ENCODE measurements at places on chromosomes 1 and 21.

DNA sequence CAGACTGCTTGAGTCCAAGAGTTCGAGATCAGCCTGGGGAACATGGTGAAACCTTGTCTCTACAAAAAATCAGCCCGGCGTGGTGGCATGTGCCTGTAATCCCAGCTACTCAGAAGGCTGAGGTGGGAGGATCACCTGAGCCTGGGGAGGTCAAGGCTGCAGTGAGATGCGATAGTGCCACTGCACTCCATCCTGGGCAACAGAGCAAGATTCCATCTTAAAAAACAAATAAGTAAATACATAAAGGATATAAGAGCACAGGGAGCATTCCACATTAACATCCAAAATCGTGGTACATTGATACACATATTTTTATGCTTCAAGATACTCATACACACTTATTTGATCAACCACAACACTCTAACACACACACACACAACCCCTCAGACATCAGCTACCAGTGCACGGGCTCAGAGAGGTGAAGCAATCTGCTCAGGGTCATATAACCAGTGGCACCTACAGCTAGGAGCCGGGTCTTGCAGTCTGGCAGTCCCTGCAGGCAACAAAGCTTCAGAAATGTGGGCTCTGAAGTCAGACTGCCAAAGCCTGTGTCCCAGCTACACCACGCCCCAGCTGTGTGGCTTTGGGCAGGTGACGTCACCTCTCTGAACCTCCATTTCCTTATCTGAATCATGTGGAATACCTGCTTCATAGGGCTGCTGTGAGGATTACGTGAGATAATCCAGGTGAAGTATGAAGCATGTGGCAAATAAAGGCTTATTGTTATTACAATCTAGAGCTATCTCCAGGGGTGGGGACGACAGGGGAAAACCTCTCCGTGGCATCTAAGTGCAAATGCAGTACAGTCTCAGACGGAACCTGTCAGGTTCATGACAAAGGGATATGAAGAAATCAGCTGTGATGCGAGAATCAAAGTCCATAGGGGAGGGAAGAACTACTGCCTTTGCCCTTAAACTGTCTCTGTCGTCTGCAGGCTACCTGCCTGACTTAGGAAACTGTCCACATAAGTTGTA is 4.8 kb upstream of the CRYBG2 start:
- peak; percentile 40 for DNase-seq

GRCh38 chr1:166172106-166172505 is 5.3 kb upstream of the FAM78B start:
- DNase-seq = no peak

- no peak for DNase-seq
Measured at GRCh38 chr1:154716011-154716410, 108.0 kb upstream of the ADAR start.

GRCh38 chr1:203464226-203464625 is 11.4 kb upstream of the PRELP start:
- no peak for DNase-seq

DNA sequence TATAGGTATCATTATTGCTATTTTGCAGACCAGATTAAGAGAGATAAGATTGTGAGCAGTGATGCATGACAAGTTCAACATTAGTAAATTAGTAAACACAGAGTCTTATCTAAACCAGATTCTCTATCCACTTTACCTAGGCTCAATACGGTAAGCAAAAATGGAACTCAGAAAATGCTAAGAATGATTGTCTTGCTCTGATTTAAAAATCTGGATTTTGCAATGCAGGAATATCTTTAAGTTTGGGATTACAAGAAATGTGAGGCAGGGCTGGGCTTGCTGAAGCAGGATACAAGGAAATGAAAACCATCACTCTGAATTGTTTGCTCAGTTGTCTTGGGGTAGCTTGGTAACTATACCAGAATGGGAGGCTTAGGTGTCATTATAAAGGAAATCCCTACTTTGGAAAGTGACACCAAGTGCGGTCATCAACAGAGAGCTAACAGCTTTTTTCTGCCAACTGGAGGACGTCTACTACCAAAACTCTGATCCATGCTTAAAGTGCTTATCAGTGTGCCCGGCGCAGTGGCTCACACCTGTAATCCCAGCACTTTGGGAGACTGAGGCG is 332.7 kb upstream of the RUNX1 start:
- DNase-seq = no peak

GRCh38 chr1:6625584-6626149 is 999 bp downstream of the THAP3 start:
- no peak for DNase-seq

DNA sequence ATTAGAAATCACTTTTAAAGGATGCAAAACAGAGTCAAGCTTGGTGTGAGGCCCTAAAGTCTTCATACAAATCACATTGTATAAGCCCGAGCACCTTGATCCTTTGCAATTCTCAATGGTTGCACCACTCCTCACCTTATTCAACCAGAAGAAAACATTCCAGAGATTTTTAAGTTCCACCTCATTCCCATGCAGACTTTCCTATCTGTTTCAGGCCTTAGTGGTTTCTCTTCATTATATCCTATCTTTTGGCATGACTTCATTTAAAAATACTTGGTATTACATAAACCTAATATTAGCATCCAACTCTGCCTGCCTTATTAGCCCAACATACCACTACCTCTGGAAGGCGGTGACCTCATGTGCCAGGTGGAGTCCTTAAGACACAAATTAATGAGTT is 9.3 kb upstream of the GREM2 start:
- no peak for DNase-seq

GRCh38 chr1:73943270-73943669 is 254.7 kb downstream of the LRRIQ3 start:
- DNase-seq = no peak

DNA sequence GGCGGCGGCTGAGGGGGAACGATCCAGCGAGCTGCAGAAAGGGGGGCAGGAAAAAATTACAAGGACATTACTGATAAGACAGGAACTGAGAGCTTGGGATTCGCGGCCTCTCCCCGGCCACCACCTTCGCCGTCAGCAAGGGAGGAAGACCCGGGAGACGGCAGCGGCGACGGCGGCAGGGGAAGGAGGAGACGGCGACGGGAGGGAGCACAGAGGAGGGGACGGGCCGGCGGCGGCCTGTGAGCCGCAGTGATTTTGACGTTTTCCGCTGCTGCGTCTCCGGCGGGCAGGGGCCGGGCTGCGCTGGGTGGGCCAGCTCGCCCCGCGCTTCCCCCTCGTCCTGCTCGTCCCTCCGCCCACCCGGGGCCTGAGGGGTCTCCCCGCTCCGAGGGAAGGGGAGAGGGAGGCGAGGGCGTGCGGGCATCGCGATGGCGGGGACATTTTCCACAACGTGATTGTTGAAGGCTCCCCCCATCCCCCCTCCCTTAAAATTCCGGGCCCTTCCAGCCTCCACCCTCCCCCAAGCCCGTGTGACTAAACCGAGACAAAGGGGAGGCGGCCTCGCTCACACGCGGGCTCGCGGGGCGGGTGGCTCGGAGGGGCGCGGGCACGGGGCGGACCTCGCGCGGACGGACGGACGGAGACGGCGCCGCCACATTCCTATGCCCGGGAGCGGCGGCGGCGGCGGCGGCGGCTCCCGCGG is 407 bp downstream of the CAMSAP2 start:
- peak; percentile 11 for DNase-seq

GRCh38 chr1:205041001-205041715 is 1.9 kb upstream of the CNTN2 start:
- DNase-seq = no peak

DNA sequence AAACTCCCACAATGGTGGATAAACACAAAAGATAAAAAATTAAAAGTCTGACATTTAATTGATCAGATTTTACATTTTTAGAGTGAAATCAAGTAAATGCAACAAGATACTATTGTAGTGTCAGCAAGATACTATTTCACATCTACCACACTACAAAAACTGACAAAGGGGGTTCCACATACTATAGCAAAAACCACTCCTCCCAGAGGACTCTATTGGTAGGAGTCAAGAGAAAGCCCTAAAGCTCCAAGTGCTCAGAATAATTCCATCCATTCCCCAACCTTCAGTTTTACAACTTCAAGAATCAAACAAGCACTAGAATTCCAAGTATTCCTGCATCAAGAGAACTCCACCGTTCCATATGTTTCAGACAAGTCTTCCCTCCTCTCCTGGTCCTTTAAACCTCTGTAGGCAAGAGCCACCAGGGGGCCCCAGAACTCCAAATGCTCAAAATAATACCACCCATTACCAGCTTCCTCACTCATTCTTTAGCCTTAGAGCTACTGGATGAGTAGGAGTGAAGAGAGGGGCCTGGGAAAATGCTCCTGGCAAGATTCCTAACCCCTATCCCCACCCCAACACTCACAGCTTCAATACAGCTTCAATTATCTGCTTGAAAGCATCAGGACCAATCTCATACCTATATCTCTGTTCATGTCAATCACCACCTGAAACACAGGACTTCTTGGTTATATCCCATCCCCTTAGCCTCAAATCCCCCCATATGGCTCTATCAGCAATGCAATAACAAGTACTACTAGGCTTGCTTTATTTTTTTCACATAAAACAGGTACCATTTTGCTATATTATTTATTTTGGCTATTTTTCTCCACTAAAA is 9.9 kb downstream of the TOR1AIP2 start:
- DNase-seq = peak; percentile 36

DNA sequence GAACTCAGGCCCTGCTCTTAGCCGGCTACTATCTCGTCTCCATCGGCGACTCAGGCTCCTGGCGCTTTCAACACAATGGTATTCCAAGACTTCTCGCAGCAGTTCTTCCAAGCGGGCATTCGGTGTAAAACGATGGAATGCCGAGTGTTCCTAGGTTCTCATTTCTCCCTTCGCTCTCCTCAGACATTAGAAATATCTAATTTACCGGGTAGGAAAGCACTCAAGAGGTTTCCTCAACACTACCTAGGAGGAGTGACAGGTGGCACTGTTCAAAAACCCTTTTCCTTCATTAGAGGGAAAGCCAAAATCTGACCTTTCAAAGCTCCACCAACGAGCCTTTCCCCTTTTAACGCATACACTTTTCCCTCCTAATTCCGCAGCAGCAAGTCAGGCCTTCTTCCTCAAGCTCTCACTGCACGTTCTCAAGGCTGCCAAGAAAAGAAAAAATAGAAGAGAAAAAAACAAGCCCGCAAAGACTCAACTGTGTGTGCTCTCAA is 601 bp downstream of the UBE2G2 start:
- no peak for DNase-seq

GRCh38 chr1:231924180-231924579 is 297.6 kb downstream of the DISC1 start:
- no peak for DNase-seq

GRCh38 chr1:239744851-239745250 is 346.8 kb upstream of the FMN2 start:
- no peak for DNase-seq

GRCh38 chr1:47555841-47556560 is 118.2 kb downstream of the FOXD2 start:
- DNase-seq = no peak

- no peak for DNase-seq
Measured at GRCh38 chr1:168972887-168973286, 133.6 kb upstream of the ATP1B1 start.

All from stimulated activated CD8-positive, alpha-beta memory T cell treated with anti-CD3 and anti-CD28 coated beads, Interleukin-7, amount 100 ng/mL, for 1 hour (primary cell).